ENCODE measurements at places on chromosomes 3 and 15. TPM values are rescaled to one million over a fixed set of nuclear protein-coding genes. Genes with fewer than 3 reads are reported as not detected.

DNA sequence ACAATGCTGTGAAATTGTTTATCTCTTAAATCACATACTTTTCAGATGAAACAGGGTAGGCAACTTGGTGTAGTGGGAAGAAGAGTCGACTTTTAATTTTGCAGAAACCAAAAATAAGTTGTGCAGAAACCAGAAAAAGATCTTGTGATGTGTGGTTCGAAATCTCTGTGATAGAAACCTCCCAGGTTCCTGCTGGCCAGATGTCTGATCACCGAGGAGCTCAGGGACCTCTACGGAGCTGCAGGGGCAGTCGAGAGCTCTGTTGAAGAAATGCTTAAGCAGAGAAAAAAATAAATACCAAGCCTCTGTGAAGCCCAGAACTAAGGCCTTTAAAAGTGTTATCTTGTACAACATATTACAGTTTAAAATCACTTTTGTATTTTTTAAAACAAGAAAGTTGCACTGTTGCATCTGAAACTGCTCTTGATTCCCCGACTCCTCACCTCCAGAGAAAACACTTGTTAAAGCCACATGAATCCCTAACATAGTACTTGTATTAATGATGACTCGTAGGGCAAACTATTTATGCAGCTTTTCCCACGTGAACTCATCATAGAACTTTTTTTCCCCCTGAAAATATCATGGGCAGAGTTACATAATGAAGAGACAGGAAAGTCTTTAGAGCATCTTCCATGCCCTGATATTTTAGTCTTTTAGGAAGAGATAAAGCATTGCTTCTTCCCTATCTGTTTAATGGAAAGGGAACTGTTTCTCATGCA is 51.3 kb downstream of the CCK start:
- no peak for DNase-seq

SCG3 gene
- not detected for total RNA-seq

DNA sequence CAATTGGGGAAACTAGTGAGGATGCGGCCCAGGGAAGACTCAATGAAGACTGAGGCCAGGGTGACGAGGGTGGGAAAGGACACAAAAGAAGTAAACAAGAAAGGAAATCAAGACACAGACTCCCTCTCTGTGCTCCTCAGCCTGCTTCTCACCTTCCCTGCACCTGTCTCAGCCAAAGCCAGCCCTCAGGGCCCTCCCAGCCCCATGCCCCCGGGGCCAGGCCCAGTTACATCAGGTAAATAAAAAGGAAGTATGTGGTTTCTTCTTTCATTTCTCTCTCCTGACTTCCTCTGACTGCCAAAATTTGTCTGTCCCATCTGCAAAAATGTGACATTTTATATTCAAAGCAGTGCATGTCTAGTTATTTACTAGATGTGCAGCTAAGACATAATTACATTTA is 328.0 kb downstream of the UACA start:
- DNase-seq, result no peak

DNA sequence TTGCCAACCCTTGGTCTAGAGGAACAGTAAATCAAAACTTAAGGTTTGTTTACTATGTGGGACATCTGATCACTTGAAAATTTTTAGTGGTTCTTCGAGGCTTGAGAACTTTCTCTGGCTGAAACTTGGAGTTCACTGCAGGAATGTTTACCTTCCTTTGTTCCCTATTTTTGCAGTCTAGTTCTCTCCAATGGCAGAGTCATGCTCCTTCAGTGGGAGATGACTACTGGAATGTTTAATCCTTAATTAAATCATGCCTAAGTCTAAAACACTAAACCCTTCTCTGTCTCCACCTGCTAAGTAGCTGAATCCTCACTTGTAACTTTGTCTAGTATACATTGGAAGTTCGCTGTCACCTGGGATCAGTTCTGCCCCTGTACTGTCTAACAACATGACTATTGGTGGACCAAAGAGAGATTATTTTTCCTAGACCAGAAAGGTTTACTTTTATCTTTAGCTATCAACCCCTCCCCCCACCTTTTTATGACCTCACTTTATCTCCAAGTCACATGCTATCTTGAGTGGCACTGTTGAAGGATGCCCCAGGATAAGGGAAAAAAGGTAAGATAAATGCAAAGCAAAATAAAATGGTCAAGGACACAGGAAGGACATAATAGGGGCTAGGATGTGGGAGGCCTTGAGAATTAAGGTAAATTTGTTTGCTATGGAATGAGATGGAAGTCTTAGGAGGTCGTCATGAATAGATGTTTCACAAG is 1.2 kb upstream of the ZNF609 start:
- DNase-seq, result no peak

- DNase-seq, result no peak
Measured at GRCh38 chr3:11784971-11785377, 61.7 kb downstream of the TAMM41 start.

DNA sequence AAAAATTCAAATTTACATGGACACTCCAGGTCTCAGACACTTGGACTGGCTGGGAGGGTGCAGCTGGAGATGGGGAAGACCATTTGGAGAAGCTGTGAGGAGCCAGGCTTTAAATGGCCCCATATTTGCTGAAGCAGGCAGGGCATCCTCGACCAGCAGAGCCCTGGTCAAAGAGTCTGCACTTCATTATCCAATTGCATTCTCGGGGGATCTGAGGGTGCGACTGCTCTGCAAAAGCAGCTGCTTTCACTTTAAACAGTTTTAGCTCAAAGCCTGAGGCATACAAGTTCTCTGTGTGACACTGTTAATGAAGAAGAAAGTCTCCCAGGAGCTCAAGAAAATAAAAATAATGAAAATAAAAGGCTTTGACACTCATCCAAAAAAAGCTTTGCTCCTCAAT is 98.0 kb upstream of the SLC25A36 start:
- no peak for DNase-seq

DNA sequence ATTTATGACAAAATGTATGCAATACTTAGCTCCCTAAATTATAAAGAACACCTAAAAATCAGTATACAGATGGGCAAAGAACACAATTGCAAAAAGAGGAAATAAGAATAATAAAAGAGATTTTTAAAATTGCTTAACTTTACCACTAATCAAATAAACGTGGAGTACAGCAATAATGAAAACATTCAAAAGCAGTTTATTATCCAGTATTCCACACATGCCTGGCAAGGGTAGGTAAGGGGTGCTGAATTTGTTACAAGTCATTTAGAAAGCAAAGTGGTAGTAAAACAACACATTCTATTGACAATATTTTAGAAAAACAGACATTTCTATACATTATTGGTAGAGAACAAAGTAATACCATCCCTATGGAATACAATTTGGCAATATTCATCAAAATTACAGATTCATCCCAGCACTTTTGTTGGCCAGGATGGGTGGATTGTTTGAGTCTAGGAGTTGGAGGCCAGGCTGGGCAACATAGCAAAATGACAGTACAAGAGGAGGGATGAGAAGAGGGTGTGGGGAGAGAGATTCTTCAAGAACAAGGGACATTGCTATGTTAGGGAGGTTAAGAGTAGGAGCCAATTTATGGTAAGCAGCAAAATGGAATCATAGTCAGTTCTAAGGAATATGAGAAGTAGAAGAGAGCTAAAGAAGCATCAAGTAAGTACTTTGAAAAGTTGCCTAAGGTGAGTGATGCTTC is 3.7 kb upstream of the ACKR4 start:
- no peak for DNase-seq

DNA sequence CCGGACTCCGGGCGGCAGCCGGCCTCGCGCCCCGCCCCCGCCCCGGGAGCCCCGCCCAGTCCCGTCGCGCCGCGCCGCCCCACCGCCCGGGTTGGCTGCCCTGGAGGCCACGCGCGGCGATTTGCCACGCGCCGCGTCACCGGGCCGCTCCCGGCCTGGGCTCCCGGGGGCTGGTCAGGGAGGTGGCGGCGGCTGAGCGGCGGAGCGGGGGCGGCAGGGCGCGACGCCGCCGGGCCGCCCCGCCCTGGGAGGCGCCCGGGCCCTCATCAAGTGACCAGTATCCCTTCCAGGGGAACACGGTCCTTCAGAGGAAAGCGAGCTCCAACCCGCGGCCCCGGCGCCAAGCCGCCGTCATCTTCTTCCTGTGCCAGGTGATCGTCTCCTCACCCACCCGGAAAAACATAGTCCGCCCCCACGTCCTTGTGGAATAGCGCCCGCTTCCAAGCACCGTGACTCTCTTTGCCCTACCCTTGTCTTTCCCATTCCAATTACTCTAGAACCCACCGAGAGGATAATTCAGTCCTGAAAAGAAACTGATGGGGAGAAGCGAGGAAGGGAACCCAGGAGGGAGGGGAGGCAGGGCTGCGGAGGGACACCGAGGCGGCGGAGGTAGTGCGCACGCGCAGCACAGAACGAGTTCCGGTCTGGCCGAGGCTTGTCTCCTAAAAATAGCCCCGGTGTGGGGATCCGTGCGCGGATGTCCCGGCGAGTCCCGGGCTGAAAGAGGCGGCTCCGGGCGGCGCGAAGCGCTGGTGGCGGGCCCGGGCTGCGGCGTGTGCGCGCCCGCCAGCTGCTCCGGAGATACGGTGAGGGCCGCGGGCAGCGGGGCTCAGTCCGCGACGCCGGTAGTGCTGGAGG is at the start of gene MEF2A:
MEF2A (plus strand) TSS at position 686 of the 858 bp plus-strand sequence. CDS start 67,136 bp downstream, outside the sequence.
- DNase-seq, result peak; percentile 95

DNA sequence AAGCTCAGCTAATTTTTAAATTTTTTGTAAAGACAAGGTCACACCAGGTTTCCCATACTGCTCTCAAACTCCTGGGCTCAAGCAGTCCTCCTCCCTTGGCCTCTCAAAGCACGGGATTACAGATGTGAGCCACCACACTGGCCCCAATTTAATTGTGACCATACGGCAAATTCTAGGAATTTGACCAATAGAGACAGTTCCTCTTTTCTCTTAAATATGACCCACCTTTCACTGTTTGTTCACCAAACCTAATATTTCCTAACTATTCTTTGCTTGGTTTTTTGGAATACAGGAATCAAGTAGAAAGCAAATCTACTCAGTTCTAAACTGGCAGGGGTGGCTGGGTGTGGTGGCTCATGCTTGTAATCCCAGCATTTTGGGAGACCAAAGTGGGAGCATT is 264.0 kb downstream of the SHQ1 start:
- no peak for DNase-seq

DNA sequence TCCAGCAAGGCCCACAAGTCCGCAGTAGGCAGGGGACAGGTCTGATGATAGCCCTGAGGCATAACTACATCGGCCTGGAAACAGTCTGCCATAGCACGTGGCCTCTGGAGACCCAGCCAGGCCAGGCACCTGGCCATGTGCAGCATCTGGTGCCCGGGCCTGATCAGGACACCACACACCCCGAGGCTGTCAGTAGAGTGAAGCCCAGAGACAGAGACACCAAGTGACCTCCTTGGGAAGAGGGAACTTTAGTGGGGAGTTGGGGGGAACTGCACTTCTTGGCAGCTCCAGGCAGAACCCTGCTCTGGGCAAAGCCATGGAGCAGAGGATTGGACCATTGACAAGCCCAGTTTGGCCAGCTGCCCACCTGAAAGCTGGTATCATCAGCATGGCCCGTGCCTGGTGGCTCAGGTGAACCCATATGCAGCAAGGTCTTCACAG is 1.2 kb downstream of the SHISA5 start:
- peak; percentile 64 for DNase-seq

DNA sequence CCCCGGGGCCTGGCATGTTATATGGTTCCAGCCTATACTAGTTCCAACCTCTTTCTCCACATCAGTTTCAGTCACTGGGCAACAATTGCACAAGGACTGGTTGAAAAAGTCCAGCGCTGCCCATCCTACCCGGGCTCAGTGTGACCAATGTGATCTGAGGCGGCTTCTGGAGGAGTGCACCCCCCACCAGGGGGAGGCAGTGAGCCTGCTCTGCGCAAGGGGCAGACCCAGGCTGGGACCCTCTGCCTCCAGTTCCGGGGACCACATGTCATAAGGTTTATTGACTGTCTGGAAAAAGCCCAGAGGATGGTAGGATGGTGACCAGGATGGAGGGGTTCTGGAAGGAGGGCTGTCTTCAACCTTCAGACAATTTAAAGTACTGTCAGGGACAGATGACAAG is 25.6 kb upstream of the NR2E3 start:
- no peak for DNase-seq

KLF15 gene
- total RNA-seq, result 105 TPM

DNA sequence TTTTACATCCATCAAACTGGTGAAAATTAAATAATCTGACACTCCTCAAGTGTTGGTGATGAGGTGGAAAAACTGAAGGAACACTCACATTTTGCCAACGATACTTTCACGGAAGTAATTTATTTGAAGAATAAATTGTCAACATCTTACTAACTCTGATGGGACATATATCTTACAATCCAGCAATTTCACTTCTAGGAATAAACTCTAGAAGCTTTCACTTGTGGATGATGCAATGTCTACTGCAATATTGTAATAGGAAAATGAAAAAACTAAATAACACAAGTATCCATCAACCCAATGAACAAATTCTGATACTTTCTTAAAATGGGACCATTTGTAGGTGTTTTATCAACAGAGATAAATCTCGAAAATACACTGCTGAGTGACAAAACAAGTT is 16.2 kb upstream of the LIPC start:
- no peak for DNase-seq

GRCh38 chr3:18787441-18787840 is 360.9 kb upstream of the KCNH8 start:
- DNase-seq, result no peak

- DNase-seq, result no peak
Measured at GRCh38 chr15:101560722-101561583, 71.4 kb upstream of the PCSK6 start.

DNA sequence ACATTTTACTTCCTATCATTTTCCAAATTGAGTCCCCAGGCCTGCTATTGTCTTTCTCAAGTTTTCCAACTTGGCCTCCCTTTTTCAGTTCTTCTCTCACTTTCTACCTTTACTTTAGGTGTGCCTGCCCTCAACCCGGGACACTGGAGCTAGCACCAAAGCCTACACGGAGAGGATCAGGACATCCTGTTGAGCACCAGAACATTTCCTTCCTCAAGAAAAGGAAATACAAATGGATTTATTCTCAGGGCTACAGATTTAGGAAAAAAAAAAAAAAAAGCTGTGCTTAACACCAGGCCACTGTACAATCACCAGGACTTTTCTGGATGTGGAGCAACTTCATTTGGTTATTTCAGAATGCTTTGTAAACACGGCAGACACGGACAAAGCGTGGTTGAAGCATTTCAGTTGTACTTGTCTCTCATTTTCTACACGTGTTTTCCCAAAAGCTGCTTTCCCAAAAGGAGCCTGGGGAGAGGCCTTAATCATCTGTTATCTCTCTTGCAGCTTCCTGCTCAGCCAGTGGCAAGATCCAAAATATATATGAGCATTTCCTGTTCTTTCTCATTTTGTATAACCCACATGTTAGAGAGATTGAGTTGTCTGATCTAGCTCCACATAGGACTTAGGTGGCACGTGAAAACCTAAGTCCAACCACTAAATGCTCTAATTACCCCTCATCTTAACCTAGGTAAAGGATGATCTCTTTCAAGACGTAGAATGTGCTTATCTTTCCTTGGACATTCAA is 15.5 kb upstream of the ATP1B3 start:
- no peak for DNase-seq

EFCC1 gene
- total RNA-seq, result 0.53 TPM

DNA sequence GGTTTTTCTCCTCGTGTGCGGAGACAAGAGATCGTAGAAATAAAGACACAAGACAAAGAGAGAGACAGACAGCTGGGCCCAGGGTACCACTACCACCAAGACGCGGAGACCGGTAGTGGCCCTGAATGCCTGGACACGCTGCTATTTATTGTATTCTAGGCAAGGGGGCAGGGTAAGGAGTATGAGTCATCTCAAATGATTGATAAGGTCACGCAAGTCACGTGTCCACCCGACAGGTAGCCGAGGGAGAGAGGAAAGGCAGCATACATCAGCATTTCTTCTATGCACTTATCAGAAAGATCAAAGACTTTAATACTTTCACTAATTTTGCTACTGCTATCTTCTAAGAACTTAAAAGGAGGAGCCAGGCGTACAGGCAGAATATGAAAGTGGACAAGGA is 28.2 kb downstream of the MYL3 start:
- no peak for DNase-seq
